Cortex of kidney (tissue), 1 donor: ENCODE measurements at places on chromosomes 6 and 20.

DNA sequence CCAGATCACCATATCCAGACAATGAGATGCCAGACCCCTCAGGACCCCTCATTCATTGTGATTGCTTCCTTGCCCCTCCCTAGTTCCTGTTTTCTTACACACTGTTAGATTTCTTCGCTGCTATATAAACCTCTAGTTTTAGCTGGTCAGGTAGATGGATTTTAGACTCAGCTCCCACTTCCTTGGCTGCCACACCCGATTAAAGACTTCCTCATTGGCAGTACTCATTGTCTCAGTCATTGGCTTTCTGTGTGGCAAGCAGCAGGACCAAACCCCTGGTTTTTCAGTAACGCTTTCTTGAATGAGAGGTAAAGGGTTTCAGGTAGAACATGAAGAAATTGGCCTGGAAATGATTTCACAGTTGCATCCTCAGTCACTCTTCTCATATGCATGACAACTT, 47.9 kb downstream of the QRSL1 start:
- no peak for DNase-seq

DNA sequence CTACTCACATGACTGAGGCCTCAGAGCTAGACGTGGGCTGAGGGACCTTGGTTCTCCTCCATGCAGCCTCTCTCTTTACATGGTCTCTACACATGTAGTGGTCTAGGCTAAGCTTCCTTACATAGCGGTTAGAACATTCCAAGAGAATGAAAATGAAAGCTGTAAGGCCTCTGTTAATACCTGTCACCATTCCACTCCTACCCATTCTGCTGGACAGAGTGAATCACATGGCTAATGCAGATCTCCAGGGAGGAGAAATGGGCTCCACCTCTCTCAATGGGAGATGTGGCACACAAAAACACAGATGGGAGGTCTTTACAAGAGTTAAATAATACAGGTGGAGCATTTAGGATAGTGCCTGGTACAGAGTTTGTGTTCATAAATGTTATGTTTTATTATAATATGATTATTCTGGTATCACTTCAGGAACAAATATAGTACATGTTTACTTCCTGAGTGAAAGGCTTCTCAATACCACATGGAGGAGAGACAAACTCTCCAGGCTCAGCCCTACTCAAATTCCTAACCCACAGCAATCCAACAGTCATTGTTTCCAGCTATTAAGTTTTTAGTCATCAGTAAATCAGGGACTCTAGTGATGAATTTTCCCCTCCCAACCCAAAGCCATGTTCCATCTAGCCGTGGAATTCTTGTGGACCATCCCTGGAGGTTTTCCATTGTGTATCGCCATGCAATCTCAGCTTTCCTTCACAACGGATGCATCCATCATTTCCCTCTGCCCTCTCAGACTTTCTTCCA, 57.9 kb downstream of the ISM1 start:
- no peak for DNase-seq

- DNase-seq, result no peak
Measured at GRCh38 chr6:113142671-113143174, 714.4 kb upstream of the MARCKS start.

DNA sequence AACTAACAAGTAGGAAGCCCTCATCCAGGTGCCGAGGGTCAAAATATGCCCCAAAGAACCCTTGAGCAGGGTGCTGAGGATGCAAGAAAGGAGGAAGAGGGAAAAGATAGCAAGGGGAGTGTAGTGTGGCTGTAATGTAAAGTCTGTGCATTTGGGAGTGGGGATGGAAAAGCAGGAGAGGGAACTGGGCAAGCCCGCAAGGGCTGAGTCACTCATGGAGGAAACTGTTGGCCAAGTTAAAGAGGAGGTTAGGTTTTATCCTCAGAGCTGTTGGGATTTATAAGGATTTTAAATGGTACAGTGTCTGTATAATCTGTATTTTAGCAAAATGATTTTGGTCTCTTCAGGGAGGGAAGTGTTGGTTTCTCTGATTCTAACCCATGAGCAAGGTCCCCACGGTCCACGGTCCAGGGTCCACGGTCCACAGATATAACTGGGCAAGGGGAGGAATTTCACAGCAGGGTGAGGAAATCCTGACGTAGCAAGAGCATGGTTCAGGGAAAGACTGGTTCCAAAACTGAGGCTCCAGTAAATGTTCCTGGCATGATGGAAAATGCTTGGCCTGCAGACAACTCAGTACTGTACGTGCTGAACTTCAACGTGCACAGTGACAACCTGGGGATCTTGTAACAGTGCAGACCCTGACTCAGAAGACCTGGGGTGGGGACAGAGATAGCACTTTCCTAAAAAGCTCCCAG, 759.8 kb downstream of the PTPRT start:
- DNase-seq, result no peak

DNA sequence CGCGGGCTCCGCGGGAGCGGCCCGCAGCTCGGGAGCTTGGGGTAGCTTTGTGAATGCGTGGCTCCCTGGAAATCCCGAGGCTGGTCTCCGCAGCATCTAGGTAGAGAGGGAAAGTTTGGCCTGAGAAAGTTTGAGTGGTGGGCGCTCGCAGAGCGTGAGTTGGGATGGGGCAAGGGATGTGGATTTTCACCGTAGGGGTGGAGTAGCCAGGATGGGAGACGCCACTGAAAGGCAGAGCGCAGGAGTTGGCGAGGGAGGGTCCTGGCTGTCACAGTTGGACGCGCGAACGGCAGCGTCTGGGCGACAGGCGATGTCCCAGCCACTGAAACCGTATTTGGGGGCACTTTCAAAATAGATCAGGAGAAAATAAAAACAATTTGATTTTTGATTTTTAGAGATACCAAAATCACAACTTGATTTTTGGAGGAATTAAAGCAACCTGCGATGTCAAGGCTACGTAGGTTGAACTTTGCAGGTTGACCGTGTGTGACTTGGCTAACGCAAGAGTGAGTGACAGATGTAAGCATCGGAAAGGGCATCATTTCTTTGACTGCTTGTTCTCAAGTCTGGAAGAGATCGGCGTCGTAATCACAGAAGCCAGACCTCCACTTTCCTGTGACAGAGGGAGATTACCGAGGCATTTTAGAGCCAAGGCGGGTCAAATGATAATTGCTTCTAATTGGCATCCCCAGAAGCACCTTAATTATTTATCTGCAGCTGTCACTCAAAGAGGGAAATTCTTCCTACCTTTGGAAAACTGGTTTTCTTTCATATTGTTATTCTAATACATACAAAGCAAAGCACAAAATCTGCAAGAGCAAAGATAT, 646 bp downstream of the HEY2 start:
- no peak for DNase-seq

DNA sequence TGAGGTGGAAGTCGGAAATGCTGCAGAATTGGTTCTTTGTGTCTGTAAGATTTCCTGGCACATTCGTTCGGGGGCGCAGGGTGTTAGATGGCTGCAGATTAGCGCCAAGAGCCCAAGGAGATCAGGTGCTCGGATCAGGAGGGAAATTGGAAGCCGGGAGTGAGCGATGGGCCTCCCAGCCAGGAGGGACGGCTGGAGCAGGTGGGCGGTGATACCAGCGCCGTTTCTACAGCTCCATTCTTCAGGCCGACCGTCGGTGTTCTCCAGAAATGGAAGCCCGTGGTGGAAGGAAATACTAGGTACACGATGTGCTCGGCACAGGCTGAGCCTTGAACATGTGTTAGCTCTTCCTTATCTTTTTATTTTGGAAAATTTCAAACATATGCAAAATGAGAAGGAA, 6.5 kb downstream of the SIRPA start:
- no peak for DNase-seq

DNA sequence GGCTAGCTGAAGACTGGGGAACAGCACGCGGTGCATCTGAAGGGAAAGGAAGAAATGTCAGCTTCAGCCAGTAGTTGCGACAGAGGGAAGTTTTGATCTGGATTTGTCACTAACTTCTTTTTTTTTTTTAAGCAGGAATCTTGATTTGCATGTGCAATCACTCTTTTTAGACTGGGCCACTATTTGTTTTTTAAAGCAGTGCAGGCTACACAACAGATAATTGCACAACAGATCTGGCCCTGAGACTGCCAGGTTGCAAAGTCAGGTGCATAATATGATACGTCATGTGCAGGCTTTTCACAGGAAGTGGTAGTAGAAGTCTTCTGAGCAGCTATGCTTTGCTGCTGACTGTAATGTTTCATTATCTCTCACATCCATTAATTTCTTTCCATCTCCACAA, 13.5 kb downstream of the PFDN4 start:
- DNase-seq, result no peak

- DNase-seq, result no peak
Measured at GRCh38 chr20:56420940-56421688, 9.1 kb downstream of the CASS4 start.

DNA sequence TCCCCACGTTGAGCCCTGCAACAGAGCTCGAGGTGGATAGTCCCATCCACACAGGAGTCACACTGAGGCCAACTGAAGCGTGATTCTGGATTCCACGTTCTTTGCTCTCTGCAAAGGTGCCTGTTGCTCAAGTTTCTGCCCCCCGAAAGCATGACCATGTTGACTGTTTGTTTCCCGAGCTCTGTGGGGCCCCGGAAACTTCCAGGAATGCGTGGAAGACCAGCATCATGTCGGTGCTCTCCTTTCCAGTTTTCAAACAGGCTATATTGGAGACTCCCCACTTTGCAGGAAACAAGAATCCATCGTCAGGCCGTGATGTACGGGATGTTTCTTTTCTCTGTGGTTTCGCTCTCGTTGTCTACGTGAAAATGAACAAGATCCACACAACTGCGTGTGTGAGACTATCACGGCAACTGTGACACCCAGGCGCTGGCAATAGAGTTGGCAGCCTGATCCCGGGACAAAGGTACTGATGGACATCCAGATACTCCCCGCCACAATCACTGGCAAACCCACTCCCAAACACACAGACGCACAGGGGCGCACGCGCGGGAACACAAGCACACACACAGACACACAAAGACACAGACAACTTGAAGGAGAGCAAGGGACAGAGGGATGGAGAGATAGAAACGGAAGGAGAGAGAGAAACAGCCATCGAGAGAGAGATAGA, 444.6 kb upstream of the DEFB115 start:
- no peak for DNase-seq

- DNase-seq, result no peak
Measured at GRCh38 chr20:50624351-50625016, 66.9 kb downstream of the RIPOR3 start.

- DNase-seq, result no peak
Measured at GRCh38 chr6:153960281-153960680, 78.8 kb upstream of the OPRM1 start.

GRCh38 chr6:1809291-1809988, 199.7 kb downstream of the FOXC1 start:
- DNase-seq, result no peak

GRCh38 chr6:134161041-134161440, 108.6 kb upstream of the SLC2A12 start:
- no peak for DNase-seq

DNA sequence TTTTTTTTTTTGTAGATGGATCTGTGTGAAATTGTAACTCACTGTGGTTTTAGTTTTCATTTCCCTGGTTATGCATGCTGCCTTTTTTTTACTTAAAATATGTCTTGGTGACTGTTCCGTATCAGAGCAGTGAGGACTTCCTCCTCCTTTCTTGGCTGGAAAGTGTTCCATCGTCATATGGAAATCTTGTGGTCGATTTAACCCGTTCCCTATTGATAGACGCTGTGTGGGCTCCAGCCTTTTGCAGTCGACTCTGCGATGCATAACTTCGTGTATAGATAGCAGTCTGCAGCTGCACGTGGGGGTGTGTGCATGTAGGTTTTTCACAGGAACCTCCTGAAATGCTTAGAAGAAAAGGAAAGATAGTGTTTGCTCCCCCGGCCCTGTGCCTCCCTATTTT, 28.1 kb upstream of the PNPLA1 start:
- no peak for DNase-seq

DNA sequence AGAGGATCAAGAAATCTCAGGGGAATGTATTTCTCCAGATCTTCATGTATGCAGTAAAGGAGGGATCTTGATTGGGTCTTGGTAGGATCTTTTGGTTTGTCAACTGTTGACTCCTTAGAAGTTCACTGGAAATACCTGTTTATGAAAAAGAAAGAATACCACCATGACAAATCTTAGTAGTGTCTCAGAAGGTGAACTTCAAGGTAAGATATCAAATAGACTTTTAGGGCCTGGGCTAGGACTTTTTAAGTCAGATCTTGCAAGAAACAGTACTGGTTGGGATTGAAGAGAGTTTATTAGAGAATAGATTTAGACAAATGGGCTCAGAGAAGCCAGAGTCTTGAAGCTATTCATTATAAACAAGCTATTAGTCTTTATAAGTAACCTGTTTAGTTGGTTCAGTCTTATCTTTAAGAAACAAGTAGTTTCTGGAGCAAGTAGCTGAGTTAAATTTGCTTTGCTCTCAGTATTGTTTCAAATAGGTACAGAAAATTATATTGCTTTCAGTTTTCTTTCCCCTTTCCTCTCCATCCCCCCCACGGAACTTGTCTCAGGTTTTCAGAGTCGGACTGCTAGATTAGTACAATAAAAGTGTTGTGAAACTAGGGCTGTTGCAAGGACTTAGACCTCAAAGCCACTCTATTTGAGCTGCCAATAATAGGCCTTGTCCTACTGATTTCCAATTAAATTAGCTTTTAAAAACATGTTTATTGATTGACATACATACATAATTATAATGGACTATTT, 529.1 kb upstream of the CITED2 start:
- no peak for DNase-seq

DNA sequence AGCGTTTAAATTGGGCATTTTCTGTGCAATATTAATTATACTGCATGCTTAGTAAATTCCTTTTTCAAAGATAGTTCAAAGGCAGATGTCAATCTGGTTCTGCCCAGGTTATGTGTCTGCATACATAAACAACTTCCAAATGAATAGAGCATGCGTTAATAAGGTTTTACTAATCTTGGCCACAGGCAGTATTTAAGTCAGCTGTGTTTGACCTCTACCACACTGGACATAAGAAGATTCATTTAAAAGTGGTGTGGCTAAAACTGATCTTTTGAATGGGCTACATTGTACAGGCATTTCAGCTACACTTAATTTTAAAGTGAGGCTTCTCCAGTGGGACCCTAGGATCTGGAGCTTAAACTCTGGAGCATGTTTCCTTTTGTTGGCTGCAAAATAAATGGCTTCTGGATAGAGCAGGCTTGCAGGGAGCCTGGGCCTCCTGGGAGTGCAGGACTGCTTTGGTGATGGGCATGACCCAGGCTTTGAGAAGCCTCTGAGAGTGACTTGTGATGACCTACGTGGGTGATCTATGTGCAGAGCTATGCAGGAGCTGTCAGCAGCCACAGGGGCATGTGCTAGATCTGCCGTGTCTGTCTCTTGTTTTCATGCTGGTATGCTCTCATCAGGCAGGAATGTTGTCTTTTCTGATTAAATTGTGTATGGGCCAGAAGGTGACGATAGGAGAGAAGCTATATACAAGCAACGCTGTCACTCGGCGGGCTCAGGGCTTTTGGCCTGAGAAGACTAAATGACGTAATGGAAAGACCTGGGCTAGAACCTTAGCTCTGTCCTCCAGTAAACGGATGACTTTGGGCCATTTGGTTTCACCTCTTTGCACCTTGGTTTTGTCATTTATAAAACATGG, 331.2 kb downstream of the QKI start:
- DNase-seq, result no peak

- DNase-seq, result no peak
Measured at GRCh38 chr20:50056408-50056926, 56.5 kb downstream of the UBE2V1 start.
